ENCODE measurements at places on chromosomes 4 and X. TPM values are rescaled to one million over a fixed set of nuclear protein-coding genes. Genes with fewer than 3 reads are reported as not detected.

- DNase-seq: no peak
Measured at GRCh38 chr4:85790582-85790981, 315.6 kb downstream of the ARHGAP24 start.

DNA sequence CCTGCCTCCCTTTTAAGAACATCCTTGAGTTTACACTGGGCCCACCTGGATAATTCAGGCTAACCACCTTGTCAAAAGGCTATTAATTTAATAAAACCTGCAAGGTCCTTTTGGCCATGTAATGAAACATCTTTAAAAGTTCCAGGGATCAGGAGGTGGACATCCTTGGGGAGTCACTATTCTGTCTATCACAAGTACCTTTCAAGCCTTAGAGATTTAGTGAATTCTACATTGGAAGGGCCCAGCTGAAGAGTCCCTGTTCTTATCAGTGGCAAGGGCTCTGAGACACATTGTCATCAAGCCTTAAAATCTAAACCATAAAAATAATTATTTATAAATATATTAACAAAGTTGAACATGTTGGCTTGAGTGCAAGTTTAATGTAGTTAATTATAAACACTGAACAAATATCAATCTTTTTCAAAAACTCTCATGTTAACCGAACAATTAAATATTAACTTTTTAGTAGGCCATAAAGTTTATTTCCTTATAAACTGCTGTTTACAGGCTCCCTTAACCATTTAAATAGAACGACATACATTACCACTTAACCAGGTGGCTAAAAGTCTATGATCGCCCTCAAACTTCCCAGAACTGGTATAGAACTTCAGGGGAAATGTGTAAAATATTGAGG, 104.4 kb upstream of the CBR4 start:
- DNase-seq: no peak

DNA sequence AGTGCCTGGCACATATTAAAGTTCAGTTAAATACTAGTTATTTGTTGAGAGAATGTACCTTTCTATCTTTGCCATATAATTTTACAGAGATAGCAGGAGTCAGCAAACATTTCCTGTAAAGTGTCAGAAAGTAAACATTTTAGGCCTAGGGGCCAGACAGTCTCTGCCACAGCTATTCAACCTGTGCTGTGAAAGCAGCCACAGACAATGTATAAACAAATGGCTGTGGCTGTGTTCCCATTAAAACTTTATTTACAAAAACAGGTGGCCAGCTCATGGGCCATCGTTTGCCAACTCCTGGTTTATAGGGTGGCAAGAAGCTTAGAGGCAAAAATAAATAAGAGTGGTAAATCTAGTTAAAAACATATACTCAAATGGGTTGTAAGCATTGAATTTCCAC, 34.0 kb upstream of the BRS3 start:
- DNase-seq: no peak

DNA sequence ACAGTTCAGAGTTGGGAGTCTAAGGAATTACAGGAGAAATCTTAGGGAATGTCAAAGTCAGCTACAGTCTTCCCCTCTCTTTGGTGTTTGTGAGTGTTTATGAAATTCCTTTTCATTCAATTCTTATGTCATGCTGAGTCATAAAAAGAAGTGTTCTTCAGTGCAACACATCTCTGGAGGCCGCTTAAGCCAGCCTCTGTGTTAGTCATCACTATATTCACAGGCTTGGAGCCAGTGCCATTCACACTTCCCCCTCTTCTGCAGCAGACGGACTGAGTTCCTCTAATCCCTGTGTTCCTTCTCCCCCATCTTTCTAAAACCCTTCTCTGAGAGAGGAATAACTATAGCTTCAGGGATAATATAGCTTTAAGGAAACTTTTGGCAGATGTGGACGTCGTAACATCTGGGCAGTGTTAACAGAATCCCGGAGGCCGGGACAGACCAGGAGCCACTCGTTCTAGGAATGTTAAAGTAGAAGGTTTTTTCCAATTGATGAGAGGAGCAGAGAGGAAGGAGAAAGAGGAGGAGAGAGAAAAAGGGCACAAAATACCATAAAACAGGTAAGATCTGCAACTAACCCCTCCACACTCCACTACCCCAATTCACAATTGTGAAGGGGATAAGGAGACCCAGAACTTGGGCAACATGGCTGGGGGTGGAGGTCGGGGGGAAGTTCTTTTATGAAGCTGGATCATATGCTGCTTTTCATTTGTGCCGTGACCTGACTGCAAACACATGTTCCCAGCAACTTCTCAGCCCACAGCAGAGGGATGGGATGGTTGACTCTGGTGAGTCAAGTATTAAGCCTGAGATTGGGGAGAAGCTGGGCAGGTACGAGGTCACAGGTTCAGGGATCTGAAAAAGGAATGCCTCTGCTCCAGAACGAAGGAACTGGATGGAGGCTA, at the start of gene SRPX2:
Gene SRPX2, plus strand, starts transcription at position 244 of the 905 bp plus-strand sequence. CDS start 2,124 bp downstream, outside the sequence.
- no peak for DNase-seq

- no peak for DNase-seq
Measured at GRCh38 chrX:151701071-151701470, 5.8 kb downstream of the PRRG3 start.

DNA sequence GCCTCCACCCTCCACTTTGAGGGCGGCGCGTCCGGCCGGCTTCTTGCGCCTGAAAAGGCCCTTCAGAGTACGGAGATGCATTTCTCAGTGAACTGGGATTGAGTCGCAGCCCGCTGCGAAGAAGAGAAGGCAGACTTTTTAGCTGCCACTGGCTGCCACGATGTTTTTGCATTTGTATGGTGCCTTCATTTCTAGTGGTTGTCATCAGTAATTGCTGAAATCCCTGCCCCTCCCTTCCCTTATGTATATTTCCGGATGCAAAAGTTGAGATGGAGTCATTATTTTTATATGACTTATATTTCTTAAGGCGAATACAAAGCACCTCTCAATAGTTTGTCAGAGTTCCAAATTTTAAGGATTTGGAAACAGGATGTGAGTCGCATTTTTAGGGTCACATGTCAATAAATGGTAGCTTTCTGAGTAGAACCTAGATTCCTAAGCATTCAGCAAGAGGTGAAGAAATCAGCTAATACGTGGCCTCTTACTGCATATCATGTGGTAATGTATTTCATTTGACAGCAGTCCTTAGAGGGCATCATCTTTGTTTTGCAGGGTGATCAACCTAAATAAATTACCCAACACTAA, 658 bp downstream of the ATP6AP2 start:
- DNase-seq: no peak

The DDX3X gene
- total RNA-seq: 92.3 TPM

The REPS2 gene
- total RNA-seq: 19.1 TPM

The ANOS1 gene
- 0.25 TPM for total RNA-seq

The ATP2B3 gene
- total RNA-seq: not detected

The CENPVL2 gene
- total RNA-seq: not detected

The CXCL8 gene
- total RNA-seq: 0.28 TPM

The UNC5C gene
- total RNA-seq: 0.86 TPM

The STARD8 gene
- 10.6 TPM for total RNA-seq

All from left lobe of liver (tissue), 2 donors.